Uterus (tissue), 4 donors: ENCODE measurements at places on chromosomes 3 and 15. TPM values are rescaled to one million over a fixed set of nuclear protein-coding genes. Genes with fewer than 3 reads are reported as not detected.

Gene SCAP
- 28.7 TPM for total RNA-seq

Gene ARPP21
- not detected for total RNA-seq

Gene WDR76
- 17.4 TPM for total RNA-seq

Gene SLC28A1
- total RNA-seq, result not detected

Gene STRIT1
- total RNA-seq, result not detected

Gene ALDH1A2
- 96.8 TPM for total RNA-seq

- no peak overlapping the region for H3K4me3 ChIP-seq
- no peaks in the 10 kb centered on the region for H3K36me3 ChIP-seq
- no peaks in the 10 kb centered on the region for H3K4me1 ChIP-seq
- H3K27me3 ChIP-seq, result no peaks in the 10 kb centered on the region
These were observed 323.5 kb upstream of the ROPN1 start for GRCh38 chr3:124315215-124316033.

DNA sequence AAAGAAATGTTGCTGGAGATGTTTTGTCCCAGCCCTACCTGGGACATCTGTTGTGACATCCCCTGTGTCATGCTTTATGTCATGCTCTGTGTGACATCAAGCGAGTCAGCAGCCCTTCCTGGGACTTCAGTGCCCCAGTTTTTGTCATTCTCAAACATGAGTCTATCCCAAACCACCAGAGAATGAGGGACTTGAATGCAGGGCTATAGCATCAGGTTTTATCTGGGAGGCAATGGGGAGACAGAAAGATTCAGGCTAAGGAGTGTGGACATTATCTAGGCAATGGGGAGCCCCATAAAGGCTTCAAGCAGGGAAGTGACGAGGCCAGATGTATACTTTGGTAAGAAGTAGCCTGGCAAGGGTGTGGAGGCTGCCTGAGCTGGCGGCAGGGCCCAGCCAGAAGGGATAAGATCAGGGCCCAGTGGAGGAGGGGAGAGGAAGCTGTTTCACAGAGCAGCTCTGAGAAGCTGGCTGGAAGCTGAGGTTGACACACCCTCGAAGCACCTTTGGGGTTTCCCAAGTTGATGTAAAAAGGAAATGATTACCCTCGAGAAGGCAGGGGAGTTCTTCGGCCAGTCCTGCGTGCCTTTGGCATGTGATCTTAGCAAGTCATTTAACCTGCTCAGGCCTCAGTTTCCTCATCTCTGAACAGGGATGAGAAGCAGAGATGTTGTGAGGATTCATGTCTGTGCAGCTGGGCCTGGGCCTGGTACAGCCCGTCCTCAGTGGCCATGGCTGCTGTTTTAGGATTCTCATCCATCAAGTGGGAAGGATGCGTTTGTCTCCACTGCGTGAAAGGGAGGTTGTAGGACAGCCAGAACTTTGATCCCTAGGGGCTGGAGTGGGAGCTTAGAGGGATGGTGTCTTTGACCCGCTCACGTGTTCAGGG, 34.3 kb downstream of the IRAK2 start:
- DNase-seq, result no peak
- H3K27me3 ChIP-seq, result no peaks in the 10 kb centered on the region
- no peak overlapping the region for H3K4me3 ChIP-seq
- no peaks in the 10 kb centered on the region for H3K4me1 ChIP-seq

DNA sequence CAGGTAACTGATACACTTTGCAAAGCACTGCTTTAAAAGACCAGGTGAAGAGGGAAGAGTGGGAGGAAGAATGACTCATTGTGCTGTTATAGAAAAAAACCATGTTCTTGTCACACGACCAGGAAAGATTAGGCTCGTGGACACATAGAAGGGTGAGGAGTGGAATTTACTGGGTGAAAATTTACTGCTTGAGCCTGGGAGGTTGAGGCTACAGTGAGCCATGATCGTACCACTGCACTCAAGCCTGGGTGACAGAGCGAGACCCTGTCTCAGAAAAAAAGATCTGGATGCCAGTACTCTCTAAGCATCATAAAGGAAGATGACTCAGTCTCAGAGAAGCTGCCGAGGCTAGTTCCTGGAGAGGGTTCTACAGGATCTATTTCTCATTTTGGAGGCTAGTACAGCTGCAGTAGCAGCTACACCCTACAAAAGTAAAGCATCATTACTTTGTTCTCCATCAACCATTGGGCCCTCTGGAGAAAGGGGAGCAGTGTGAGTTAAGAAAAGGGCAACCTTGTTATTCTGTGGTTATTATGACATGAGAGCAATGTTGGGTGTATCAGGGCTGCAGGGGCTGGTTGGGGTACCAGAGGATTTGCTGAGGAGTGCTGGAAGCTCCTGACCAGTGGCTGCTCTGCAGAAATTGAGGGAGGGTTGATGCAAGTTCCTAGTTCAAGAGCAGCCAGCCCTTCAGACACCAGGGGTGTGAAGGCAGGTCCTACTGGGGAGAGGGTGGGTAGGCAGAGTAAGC, 75.4 kb downstream of the CMTM8 start:
- no peak for DNase-seq
- H3K36me3 ChIP-seq, result no peaks in the 10 kb centered on the region
- no peak overlapping the region for H3K27ac ChIP-seq
- H3K27me3 ChIP-seq, result no peaks in the 10 kb centered on the region

- H3K4me1 ChIP-seq, result no peaks in the 10 kb centered on the region
- H3K4me3 ChIP-seq, result no peak overlapping the region
- no peaks in the 10 kb centered on the region for H3K27me3 ChIP-seq
- no peak for DNase-seq
- H3K36me3 ChIP-seq, result no peaks in the 10 kb centered on the region
These were observed 2.1 kb upstream of the RHOV start for GRCh38 chr15:40875991-40876730.

GRCh38 chr3:100123112-100123511, 8.8 kb upstream of the FILIP1L start:
- no peak overlapping the region for H3K27ac ChIP-seq
- H3K36me3 ChIP-seq, result no peaks in the 10 kb centered on the region
- H3K27me3 ChIP-seq, result no peaks in the 10 kb centered on the region
- no peak for DNase-seq

- no peak for DNase-seq
- H3K27me3 ChIP-seq, result no peaks in the 10 kb centered on the region
- H3K36me3 ChIP-seq, result no peaks in the 10 kb centered on the region
- H3K27ac ChIP-seq, result no peak overlapping the region
- peaks cover 10% of the 10 kb centered on the region for H3K4me1 ChIP-seq
These were observed 98.9 kb upstream of the CLSTN2 start for GRCh38 chr3:139835830-139836683.

DNA sequence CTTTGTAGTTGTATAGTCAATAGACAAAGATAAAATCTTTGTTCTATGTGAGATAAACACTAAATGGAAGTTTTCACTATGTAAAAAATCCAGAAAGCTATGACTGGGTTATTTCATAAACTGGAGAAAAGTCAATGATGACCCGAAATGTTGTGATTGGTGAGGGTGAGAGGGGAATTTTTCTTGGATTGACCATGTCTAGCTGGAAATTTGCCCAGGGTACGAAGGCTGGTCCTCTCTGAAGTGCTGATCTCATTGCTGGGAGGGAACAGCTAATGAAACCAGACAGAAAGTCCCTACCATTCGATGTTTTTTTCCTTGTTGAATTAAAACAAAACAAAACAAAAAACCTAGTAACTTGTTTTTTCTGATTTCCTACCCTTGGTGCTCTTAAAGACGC, 14.3 kb downstream of the TPRG1 start:
- no peak overlapping the region for H3K27ac ChIP-seq
- no peaks in the 10 kb centered on the region for H3K36me3 ChIP-seq
- H3K27me3 ChIP-seq, result no peaks in the 10 kb centered on the region
- H3K4me3 ChIP-seq, result no peak overlapping the region
- DNase-seq, result no peak
- H3K4me1 ChIP-seq, result no peaks in the 10 kb centered on the region

DNA sequence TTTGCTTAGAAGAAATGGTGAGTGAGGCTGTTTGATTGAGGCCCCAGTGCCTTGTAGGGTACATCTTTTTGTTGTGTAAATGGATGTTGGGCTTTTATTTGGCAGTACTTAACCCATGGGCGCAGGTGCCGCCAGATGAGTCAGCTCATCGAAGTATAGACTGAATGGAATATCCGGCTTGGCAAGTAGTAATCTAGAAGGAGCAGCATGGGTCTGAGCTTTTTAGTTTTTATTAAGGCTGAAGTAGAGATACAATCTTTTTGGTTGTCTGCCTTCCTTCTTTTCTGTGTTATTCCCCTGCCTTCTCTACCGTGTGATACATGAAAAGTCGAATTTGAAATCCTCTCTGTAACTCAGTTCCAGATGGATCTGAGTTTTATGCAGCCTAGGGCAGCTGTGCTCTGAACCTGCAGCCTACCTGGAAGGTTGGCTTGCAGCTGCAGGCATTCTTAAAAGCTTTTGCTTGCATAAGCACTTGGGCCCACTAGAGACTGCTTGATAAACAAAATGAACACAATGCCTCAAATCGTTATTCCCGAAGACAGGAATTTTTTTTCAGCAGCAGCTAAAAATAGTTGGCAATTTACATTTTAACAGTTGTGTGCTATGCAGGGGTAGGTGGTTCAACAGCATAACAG, 177.5 kb upstream of the CGNL1 start:
- no peaks in the 10 kb centered on the region for H3K27me3 ChIP-seq
- H3K27ac ChIP-seq, result peak overlapping the region; percentile 39
- H3K36me3 ChIP-seq, result no peaks in the 10 kb centered on the region
- no peak for DNase-seq
- H3K4me1 ChIP-seq, result no peaks in the 10 kb centered on the region

- no peak overlapping the region for H3K4me3 ChIP-seq
- no peaks in the 10 kb centered on the region for H3K36me3 ChIP-seq
- no peaks in the 10 kb centered on the region for H3K4me1 ChIP-seq
- no peaks in the 10 kb centered on the region for H3K27me3 ChIP-seq
These were observed 73.7 kb downstream of the IGSF11 start for GRCh38 chr3:118960876-118961450.

DNA sequence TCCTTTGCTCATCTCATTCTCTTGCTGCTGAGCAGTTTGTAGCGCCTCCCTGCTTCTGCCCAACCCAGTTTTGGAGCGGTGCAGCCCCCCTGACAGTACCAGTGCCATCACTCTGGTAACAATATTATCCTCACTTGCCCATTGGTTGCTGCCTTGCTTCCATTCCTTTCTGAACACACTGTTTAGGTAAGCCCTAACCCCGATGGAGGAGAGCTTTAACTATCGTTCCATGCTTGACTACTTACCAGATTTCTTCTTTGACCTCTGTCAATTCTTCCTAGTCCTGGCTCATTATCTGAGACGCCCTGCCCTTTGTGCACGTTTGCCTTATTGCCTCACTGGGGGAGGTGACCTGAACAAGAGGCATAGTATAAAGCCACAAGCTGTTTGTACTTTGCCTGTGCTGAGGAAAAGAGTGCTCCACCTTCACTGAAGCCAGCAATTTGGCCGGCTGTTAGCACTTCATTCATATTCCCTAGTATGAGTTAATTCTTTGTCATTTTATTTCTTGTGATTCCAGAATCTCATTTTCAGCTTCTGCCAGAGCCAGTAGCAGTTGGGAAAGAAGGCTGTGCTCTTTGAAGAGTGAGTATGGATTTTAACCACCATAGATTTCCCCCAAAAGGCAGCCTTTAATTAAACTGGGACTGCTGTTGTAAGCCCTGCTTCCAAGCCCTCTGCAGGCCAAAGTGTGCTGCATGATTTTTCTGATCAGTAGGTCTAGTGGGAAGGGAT, 11.9 kb downstream of the ABHD6 start:
- H3K27ac ChIP-seq, result peak overlapping the region; percentile 31
- DNase-seq, result no peak
- no peak overlapping the region for H3K4me3 ChIP-seq
- no peaks in the 10 kb centered on the region for H3K27me3 ChIP-seq
- H3K4me1 ChIP-seq, result no peaks in the 10 kb centered on the region

DNA sequence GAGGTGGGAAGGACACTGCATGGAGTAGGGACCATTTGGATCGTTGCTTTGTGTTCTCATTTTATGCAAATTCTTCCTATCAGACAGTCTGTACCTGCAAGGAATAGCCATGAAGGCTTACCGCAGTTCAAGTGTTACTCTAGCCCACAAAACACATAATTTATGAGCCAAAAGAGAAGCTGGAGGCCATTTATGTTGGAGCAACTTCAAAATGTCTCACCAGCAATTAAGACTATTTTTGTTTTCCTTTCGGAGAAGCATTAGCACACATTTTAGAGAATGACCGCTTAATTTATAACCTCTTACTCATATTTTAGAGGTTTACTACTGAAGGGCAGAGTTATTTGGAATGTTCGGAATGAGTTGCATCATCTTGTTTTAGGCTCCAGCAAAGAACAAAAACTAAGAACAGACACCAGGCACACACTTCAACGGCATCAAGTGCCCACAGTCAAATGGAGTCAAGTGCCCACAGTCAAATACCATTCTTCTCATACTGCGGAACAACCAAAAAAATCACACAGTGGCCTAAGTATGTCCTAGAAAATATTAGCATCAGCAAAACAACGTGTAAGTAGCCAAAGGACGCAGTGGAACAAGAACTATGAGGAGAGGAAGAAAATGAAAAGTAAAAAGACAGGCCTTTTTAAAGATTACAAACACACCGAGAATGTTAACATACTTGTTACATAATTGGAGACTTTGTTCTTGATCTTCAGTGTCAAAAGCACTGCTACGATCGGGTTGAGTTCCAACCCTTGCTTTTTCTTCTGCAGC, 17.5 kb upstream of the GOLGA8J start:
- H3K4me3 ChIP-seq, result no peak overlapping the region
- no peaks in the 10 kb centered on the region for H3K27me3 ChIP-seq
- no peak for DNase-seq
- H3K4me1 ChIP-seq, result no peaks in the 10 kb centered on the region
- peak overlapping the region; percentile 57 for H3K27ac ChIP-seq

- no peak overlapping the region for H3K27ac ChIP-seq
- H3K4me1 ChIP-seq, result no peaks in the 10 kb centered on the region
- no peak overlapping the region for H3K4me3 ChIP-seq
- H3K27me3 ChIP-seq, result no peaks in the 10 kb centered on the region
- H3K36me3 ChIP-seq, result no peaks in the 10 kb centered on the region
These were observed 117.1 kb upstream of the SMAD3 start for GRCh38 chr15:66948294-66948693.

- H3K36me3 ChIP-seq, result no peaks in the 10 kb centered on the region
- no peak overlapping the region for H3K27ac ChIP-seq
- no peaks in the 10 kb centered on the region for H3K27me3 ChIP-seq
- no peak for DNase-seq
- H3K4me1 ChIP-seq, result no peaks in the 10 kb centered on the region
These were observed 271.5 kb downstream of the SATB1 start for GRCh38 chr3:18153571-18154173.

DNA sequence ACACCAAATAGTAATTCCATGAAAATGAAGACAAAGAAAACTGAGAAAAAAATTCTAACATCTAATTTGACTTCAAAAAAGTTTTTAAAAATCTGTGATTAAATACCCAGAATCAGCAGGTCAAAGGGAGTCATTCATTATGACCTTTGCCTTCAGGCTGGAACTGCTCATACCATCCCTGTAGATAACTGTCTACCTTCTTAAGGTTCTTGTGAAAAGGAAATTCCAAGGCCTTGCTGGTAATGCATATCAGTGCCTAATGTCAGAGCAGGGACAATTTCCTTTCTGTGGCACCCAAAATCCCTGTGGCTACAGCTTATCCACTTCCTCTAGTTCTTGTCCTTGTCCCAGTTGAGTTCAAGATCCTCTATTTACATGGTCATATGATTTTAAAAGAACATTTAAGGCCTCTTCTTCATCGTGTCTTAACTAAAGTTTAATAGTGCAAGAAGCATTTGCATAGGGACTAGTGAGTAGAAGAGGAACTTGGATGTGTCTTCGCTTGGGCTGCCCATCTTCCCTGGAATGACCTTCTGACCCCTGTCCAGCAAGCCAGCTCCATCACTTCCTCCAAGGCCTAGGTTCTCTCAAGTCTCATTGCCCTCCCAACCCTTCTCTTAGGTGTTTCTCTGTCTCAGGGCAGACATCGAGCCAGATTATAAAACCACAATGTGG, 8.7 kb upstream of the PLCL2 start:
- no peaks in the 10 kb centered on the region for H3K4me1 ChIP-seq
- peak overlapping the region; percentile 25 for H3K27ac ChIP-seq
- no peaks in the 10 kb centered on the region for H3K36me3 ChIP-seq
- DNase-seq, result no peak
- no peak overlapping the region for H3K4me3 ChIP-seq
